ENCODE measurements at places on chromosomes 5 and 9. TPM values are rescaled to one million over a fixed set of nuclear protein-coding genes. Genes with fewer than 3 reads are reported as not detected.

Gene PCDHB16
- total RNA-seq: 3.5 TPM

DNA sequence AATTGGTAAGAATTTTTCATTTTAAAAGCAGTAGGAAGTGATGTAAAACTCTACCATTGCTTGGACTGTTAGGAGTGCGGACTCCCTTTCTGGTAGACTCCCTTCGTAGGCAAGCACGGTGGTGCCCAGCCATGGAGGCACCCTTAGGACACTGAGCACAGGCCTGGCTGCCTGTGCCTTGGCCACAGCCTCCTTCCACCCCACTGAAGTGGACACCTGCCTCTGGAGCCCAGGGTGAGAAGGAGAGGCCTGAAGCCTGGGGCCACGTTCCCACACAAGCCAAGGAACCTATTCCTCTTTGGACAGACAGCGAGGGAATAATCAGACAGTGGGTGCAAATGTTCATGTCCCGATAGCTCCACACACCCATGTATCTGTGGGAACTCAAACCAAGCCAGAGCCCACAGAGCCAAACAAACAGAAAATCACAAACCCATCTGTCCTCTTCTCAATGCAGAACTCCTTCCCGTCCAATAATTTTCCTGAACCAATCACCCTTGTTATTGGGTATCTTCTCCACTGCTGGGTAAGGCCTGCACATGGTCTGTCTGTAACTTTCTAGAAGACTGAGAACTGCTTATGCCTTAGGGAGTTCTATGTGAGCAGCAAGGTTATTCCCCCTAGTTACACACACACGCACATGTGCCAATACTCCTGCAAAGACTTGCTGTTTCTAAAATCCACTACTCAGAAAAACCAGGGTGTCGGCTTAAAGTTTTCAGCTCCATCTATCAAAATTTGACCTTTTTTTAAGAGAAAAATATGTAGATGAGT is 45.2 kb downstream of the UBE2QL1 start:
- no peak for DNase-seq

- no peak for DNase-seq
Measured at GRCh38 chr9:31847963-31848362, 536.5 kb upstream of the ACO1 start.

Gene WHRN
- total RNA-seq: 23.3 TPM

Gene DDX4
- total RNA-seq: 0.32 TPM

Gene IFNA13
- not detected for total RNA-seq

DNA sequence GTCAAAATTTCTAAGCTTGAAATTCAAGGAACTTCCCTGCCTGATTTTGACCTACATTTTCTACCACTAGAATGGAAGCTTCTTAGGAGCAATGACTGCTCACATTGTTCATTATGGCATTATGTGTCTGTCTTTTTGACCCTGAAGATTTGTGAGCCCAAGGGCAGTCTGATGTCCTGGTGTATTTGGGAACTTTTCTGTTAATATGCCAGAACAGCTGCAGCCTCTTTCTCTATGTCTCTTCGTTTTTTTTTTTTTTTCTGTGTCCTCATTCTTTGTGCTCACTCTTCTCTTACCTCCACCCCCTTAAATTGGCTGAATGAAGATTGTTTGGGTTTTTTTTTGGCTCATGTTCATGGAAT is 34.8 kb upstream of the TMC1 start:
- DNase-seq: no peak

DNA sequence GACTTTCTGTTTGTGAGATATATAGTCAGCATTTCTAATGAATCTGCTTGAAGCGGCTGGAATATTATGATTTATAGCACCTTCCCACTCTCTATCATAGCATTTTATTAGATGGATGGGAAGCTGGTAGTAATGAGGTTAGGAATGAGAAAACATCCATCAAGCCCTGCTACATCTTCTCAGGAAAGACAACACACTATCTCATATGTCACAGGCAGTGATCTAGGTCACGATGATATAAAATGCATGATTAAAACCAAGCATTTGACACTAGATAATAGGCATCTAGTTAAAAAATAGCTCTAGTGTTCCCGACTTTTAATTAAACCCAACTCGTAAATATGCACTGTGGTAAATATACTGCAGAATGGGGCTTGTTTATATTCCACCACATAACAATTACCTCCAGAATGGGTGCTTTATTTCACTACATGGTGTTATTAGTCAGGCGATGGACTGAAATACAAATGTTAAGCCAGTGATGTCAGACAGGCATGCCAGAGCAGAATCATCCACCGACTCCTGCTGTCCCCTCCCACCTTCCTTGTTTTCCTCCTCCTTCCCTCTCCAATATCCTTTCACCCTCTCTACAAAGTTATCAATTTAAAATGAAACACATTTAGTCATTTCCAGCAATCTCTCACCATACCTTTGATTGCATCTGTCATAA is 286.8 kb downstream of the SPATA31D1 start:
- no peak for DNase-seq
